ENCODE measurements at places on chromosomes 5 and 9.
A peak's percentile ranks its signal among the peaks of the same experiment; 100 is the strongest.

GRCh38 chr9:115126404-115126803 is 8.4 kb upstream of the TNC start:
- no peaks in the 10 kb centered on the region for H3K27me3 ChIP-seq
- no peak overlapping the region for H3K27ac ChIP-seq
- H3K4me3 ChIP-seq: no peak overlapping the region
- no peaks in the 10 kb centered on the region for H3K36me3 ChIP-seq
- H3K4me1 ChIP-seq: 0 out of 2 replicates have a peak, but pooled peaks cover 2% of the 10 kb centered on the region

DNA sequence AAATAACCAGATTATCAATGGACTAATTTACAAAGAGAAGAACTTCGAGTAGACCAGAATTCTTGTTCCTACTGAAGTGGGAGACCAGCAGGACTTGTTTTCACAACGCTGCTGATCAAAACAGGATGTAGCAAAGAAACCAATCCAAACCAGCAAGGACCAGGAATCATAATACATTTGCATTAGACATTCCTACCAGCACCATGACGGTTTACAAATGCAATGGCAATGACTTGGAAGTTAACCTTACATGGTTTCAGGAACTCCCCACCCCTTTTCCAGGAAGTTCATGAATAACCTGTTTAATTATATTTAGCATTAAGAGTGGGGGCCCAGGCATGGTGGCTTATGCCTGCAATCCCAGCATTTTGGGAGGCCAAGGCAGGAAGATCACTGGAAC is 100.0 kb downstream of the LPAR1 start:
- no peaks in the 10 kb centered on the region for H3K36me3 ChIP-seq
- H3K27ac ChIP-seq: no peak overlapping the region
- H3K27me3 ChIP-seq: no peaks in the 10 kb centered on the region
- DNase-seq: no peak
- H3K4me1 ChIP-seq: 0 out of 2 replicates have a peak, but pooled peaks cover 8% of the 10 kb centered on the region

GRCh38 chr9:126872516-126872915 is 12.1 kb downstream of the ZBTB34 start:
- no peak for DNase-seq
- H3K27me3 ChIP-seq: no peaks in the 10 kb centered on the region
- no peaks in the 10 kb centered on the region for H3K4me1 ChIP-seq

DNA sequence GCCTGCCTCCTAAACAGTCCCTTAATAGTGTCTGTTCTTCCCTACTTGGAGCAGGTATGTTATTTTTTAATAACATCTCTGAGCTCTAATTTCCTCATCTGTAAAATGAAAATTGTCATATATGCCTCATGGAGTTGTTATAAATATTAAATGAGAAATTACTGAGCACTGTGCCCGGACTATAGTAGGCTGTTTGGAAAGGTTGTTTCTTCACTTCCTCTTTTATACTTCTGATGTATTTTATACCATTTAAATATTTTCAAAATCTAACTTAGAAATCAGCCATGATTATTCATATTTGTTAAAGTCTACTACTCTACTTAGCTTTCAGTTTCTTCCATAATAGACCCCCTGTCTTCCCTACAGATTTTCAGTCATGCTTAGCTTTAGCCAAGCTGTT is 30.5 kb upstream of the HAPLN1 start:
- no peaks in the 10 kb centered on the region for H3K27me3 ChIP-seq
- no peaks in the 10 kb centered on the region for H3K4me1 ChIP-seq
- no peak overlapping the region for H3K4me3 ChIP-seq
- H3K27ac ChIP-seq: no peak overlapping the region

GRCh38 chr9:113645978-113646253 is 182.4 kb downstream of the RGS3 start:
- no peaks in the 10 kb centered on the region for H3K4me1 ChIP-seq
- H3K36me3 ChIP-seq: no peaks in the 10 kb centered on the region
- no peaks in the 10 kb centered on the region for H3K27me3 ChIP-seq
- H3K27ac ChIP-seq: no peak overlapping the region

- H3K4me1 ChIP-seq: 0 out of 2 replicates have a peak, but pooled peaks cover 4% of the 10 kb centered on the region
- no peaks in the 10 kb centered on the region for H3K36me3 ChIP-seq
- peak; percentile 27 for DNase-seq
- peak overlapping the region; percentile 59 for H3K4me3 ChIP-seq
- peak overlapping the region; percentile 42 for H3K27ac ChIP-seq
- no peaks in the 10 kb centered on the region for H3K27me3 ChIP-seq
These were observed 94.2 kb upstream of the PRRC1 start for GRCh38 chr5:127423173-127423798.

- H3K27me3 ChIP-seq: peaks cover 30% of the 10 kb centered on the region
- H3K4me3 ChIP-seq: no peak overlapping the region
- H3K4me1 ChIP-seq: no peaks in the 10 kb centered on the region
- no peak for DNase-seq
These were observed 23.2 kb upstream of the LRRC14B start for GRCh38 chr5:167982-168660.

- no peaks in the 10 kb centered on the region for H3K36me3 ChIP-seq
- no peak overlapping the region for H3K4me3 ChIP-seq
- no peaks in the 10 kb centered on the region for H3K27me3 ChIP-seq
- H3K27ac ChIP-seq: no peak overlapping the region
These were observed 279.8 kb upstream of the TNC start for GRCh38 chr9:115397591-115398312.

- no peak overlapping the region for H3K27ac ChIP-seq
- H3K4me3 ChIP-seq: no peak overlapping the region
- no peaks in the 10 kb centered on the region for H3K36me3 ChIP-seq
- H3K27me3 ChIP-seq: no peaks in the 10 kb centered on the region
These were observed 17.3 kb upstream of the FAM240B start for GRCh38 chr9:38737246-38737645.

GRCh38 chr5:150144246-150144801 is 11.3 kb downstream of the PDGFRB start:
- DNase-seq: no peak
- no peak overlapping the region for H3K4me3 ChIP-seq
- H3K4me1 ChIP-seq: no peaks in the 10 kb centered on the region
- H3K27me3 ChIP-seq: no peaks in the 10 kb centered on the region
- H3K36me3 ChIP-seq: no peaks in the 10 kb centered on the region

- H3K4me1 ChIP-seq: no peaks in the 10 kb centered on the region
- no peak overlapping the region for H3K27ac ChIP-seq
- DNase-seq: no peak
- no peak overlapping the region for H3K4me3 ChIP-seq
- H3K27me3 ChIP-seq: no peaks in the 10 kb centered on the region
- H3K36me3 ChIP-seq: no peaks in the 10 kb centered on the region
These were observed 622.2 kb downstream of the ANXA1 start for GRCh38 chr9:73773896-73774295.

GRCh38 chr9:125538092-125538473 is 168.9 kb downstream of the MAPKAP1 start:
- H3K4me1 ChIP-seq: no peaks in the 10 kb centered on the region
- H3K4me3 ChIP-seq: no peak overlapping the region
- no peak for DNase-seq
- no peaks in the 10 kb centered on the region for H3K27me3 ChIP-seq

DNA sequence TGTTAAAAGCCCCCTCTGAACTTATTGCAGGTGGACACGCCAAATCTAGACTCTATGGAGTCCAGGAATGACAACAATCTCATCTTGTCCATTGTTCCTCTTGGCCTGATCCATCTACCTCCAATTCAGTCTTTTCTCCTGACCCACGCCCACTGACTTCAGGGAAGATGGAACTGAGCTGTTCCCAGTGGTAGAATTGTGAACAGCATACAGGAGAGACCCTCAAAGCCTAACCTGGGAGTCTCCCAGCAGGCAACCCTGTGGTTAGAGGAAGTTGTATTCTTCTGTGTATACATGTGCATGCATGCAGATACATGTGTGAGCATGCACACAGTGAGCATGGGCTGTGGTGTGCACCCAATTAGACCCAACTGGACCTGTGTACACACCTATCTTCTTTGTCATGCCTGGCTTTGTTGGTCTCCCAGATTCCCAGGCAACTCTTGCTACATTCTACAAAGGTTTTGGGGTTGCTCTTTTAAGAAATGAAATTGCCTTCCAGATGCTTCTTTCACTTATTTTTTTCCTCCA is 286.0 kb downstream of the ZSWIM6 start:
- no peaks in the 10 kb centered on the region for H3K27me3 ChIP-seq
- H3K27ac ChIP-seq: no peak overlapping the region
- H3K4me3 ChIP-seq: no peak overlapping the region
- DNase-seq: no peak

GRCh38 chr5:146291421-146292074 is 47.1 kb upstream of the POU4F3 start:
- H3K4me3 ChIP-seq: no peak overlapping the region
- H3K36me3 ChIP-seq: no peaks in the 10 kb centered on the region
- 0 out of 2 replicates have a peak, but pooled peaks cover 8% of the 10 kb centered on the region for H3K4me1 ChIP-seq
- no peaks in the 10 kb centered on the region for H3K27me3 ChIP-seq

GRCh38 chr5:27325513-27325912 is 287.1 kb upstream of the CDH9 start:
- no peak overlapping the region for H3K4me3 ChIP-seq
- H3K36me3 ChIP-seq: no peaks in the 10 kb centered on the region
- no peak for DNase-seq
- no peak overlapping the region for H3K27ac ChIP-seq

- H3K27ac ChIP-seq: no peak overlapping the region
- no peak overlapping the region for H3K4me3 ChIP-seq
- peaks cover 11% of the 10 kb centered on the region for H3K4me1 ChIP-seq
- DNase-seq: no peak
- H3K27me3 ChIP-seq: no peaks in the 10 kb centered on the region
- H3K36me3 ChIP-seq: no peaks in the 10 kb centered on the region
These were observed 46.5 kb downstream of the MARCHF3 start for GRCh38 chr5:126983874-126984266.

All from MM.1S (cell line).